Mesothelial cell of epicardium (in vitro differentiated cells): ENCODE measurements at places on chromosomes 6 and 20. TPM values are rescaled to one million over a fixed set of nuclear protein-coding genes. Genes with fewer than 3 reads are reported as not detected.

- no peak overlapping the region for H3K4me3 ChIP-seq
- H3K27me3 ChIP-seq = peaks cover 9% of the 10 kb centered on the region
- H3K4me1 ChIP-seq = peaks cover 7% of the 10 kb centered on the region
- DNase-seq = no peak
- no peaks in the 10 kb centered on the region for H3K36me3 ChIP-seq
- H3K27ac ChIP-seq = no peak overlapping the region
Observed at GRCh38 chr20:50980071-50980681, 21.6 kb downstream of the MOCS3 start.

DNA sequence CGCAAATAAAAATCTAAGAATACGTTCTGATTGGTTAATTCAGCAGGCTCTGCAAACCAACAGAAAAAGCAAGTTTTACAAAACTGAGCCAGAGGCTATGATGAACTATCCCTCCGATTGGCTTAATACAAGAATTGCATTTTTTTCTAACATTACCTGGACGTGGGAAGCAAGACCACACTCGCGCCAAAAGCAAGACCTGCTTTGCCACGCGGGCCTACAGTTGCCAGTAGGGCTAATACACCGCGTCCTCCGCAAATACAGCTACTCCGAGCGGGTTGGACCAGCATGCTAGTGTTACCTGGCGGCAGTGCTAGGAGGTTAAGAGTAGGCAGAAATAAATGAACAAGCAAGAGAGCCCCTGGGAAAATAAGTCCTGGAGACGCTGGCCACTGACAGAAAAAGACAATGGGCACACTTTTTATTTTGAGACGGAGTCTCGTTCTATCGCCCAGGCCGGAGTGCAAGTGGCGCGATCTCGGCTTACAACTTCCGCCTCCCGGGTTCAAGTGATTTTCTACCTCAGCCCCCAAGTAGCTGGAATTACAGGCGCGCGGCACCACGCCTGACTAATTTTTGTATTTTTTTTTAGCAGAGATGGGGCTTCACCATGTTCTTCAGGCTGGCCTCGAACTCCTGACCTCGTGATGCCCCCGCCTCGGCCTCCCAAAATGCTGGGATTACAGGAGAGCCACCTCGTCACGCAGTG lies 131.9 kb upstream of the BTN3A2 start:
- no peaks in the 10 kb centered on the region for H3K36me3 ChIP-seq
- peak overlapping the region; percentile 93 for H3K27ac ChIP-seq
- peaks cover 23% of the 10 kb centered on the region for H3K4me1 ChIP-seq
- no peak for DNase-seq
- no peaks in the 10 kb centered on the region for H3K27me3 ChIP-seq

GRCh38 chr6:152244998-152245630 lies 392.0 kb downstream of the SYNE1 start:
- no peak for DNase-seq
- H3K4me3 ChIP-seq = no peak overlapping the region
- H3K27ac ChIP-seq = no peak overlapping the region
- H3K4me1 ChIP-seq = peaks cover 7% of the 10 kb centered on the region
- peaks cover 29% of the 10 kb centered on the region for H3K36me3 ChIP-seq
- no peaks in the 10 kb centered on the region for H3K27me3 ChIP-seq

DNA sequence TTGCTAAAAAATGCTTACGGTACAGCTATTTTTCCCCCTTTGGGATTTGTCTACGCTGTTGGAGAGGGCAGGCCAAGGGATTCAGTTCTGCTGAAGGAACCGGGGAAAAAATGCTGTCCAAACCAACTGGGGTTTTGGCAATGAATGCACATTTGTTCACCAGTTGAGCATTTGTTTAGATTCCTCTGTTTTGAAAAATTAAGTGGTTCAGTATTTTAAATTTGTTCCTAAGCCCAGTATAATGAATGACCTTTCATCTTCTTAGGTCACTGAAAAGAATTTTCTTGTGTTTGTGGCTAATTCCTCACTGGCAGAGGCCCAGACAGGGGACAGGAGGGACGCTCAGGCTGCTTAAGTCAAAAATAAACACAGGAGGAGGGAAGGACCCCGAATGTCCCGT lies 10.8 kb upstream of the EYA2 start:
- H3K4me3 ChIP-seq = no peak overlapping the region
- H3K4me1 ChIP-seq = peaks cover 10% of the 10 kb centered on the region
- no peak for DNase-seq
- H3K36me3 ChIP-seq = no peaks in the 10 kb centered on the region

The KCTD20 gene
- 38.2 to 44.0 TPM (median 39.9 TPM) in 3 replicates for total RNA-seq
